ENCODE measurements at places on chromosomes 5 and 9. TPM values are rescaled to one million over a fixed set of nuclear protein-coding genes. Genes with fewer than 3 reads are reported as not detected.

MYMK gene
- not detected for total RNA-seq

DNA sequence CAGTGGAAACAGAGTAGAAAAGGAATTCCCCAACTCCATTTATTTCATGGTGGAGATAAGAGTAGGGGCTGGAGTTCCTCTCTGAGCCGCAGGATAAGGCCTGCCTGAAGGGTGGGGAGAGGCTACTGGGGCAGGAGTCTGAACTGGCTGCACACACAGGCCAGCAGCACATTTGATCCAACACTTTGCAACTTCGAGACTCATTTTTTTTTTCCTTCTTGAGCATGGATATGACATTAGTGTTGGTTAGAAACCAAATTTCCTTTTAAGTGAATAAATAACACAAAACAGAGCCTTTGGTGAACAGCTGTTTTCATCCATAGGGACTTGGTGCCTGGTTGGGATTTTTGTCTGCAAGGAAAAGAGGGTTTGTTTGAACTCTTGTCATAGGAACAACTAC lies 76.6 kb downstream of the RALGPS1 start:
- no peaks in the 10 kb centered on the region for H3K36me3 ChIP-seq
- peaks cover 38% of the 10 kb centered on the region for H3K27me3 ChIP-seq
- DNase-seq: no peak

ARL14EPL gene
- not detected for total RNA-seq

GRCh38 chr9:91391818-91392217 lies 30.1 kb upstream of the AUH start:
- H3K27me3 ChIP-seq: no peaks in the 10 kb centered on the region
- H3K36me3 ChIP-seq: no peaks in the 10 kb centered on the region
- H3K4me3 ChIP-seq: no peak overlapping the region
- H3K27ac ChIP-seq: no peak overlapping the region
- no peak for DNase-seq

GRCh38 chr9:88237479-88237961 lies 99.2 kb upstream of the SPATA31C2 start:
- H3K36me3 ChIP-seq: no peaks in the 10 kb centered on the region
- no peaks in the 10 kb centered on the region for H3K4me1 ChIP-seq
- no peak for DNase-seq
- H3K27me3 ChIP-seq: peaks cover 31% of the 10 kb centered on the region
- no peak overlapping the region for H3K4me3 ChIP-seq

KIF20A gene
- 0.56 TPM for total RNA-seq

FGD3 gene
- total RNA-seq: 188 TPM

- H3K4me1 ChIP-seq: peaks cover 69% of the 10 kb centered on the region
- no peaks in the 10 kb centered on the region for H3K36me3 ChIP-seq
- no peaks in the 10 kb centered on the region for H3K27me3 ChIP-seq
- no peak overlapping the region for H3K4me3 ChIP-seq
- H3K27ac ChIP-seq: no peak overlapping the region
- no peak for DNase-seq
Measured at GRCh38 chr5:142013734-142014521, 1.1 kb upstream of the GNPDA1 start.

DNA sequence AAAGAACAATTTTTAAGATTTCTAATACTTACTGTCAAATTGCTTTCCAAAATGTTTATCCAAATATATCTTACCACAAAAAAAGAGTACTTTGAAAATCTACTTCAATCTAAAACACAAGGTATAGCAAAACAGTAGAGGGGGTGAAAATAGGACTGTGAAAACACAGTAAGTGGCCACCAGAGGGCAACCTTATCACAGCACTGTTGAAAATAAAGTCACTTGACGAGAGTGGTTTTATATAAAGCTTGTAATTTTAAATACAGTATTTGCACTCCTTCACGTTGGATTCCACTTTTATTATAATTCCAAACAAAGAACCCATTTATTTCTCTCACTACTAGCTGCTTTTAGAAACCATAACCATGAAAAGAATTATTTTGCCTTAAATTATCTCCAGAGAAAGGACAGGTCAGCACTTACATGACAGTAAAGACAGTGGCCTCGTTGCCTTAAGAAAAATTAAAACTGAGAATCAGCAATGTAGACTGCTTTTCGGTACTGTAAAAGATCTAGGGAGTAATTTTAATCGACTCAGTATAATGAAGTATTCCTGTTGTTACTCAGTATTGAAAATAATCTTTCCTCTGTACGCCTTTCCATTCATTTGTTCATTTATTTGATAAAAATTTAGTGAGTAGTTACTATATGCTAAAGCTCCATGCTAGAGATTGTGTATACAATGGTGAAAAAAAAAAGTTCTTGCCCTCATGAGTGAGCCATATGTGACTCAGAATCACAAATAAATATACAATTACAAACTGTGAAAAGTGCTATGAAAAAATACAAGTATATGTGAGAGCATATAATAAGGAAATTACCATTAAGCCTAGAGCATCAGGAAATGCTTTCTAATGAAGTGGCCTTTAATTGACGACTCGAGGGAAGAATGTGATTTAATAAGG lies 40.0 kb upstream of the CDK5RAP2 start:
- peak; percentile 55 for DNase-seq
- H3K27me3 ChIP-seq: no peaks in the 10 kb centered on the region
- H3K4me1 ChIP-seq: no peaks in the 10 kb centered on the region
- peaks cover 8% of the 10 kb centered on the region for H3K36me3 ChIP-seq

DNA sequence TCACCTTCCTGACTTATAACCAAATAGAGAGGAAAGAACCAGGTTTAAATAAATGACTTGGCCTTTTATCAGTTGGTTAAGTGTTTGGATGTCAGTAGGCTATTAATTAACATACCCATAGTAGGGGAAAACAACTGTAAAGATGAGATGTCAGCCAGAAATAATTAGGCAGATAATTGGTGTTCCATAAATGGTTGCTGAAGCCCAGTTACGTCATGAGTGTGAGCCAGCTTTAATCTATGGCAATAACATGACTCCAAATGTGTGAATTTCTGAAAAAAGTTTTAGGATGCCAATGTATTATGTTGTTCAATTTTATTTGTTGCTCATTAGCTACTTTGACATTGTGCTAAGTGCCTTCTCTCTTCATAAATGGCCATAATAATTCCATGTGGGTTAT lies 180.5 kb downstream of the FBXL7 start:
- H3K27me3 ChIP-seq: no peaks in the 10 kb centered on the region
- no peaks in the 10 kb centered on the region for H3K4me1 ChIP-seq
- H3K27ac ChIP-seq: no peak overlapping the region

- no peak for DNase-seq
- no peak overlapping the region for H3K4me3 ChIP-seq
- no peaks in the 10 kb centered on the region for H3K27me3 ChIP-seq
- no peaks in the 10 kb centered on the region for H3K4me1 ChIP-seq
- no peak overlapping the region for H3K27ac ChIP-seq
Measured at GRCh38 chr5:38585816-38586215, 29.4 kb upstream of the LIFR start.

- H3K4me1 ChIP-seq: no peaks in the 10 kb centered on the region
- peaks cover 14% of the 10 kb centered on the region for H3K36me3 ChIP-seq
- H3K27ac ChIP-seq: no peak overlapping the region
- DNase-seq: no peak
- H3K27me3 ChIP-seq: no peaks in the 10 kb centered on the region
- H3K4me3 ChIP-seq: no peak overlapping the region
Measured at GRCh38 chr5:172952034-172952511, 7.2 kb upstream of the RPL26L1 start.

GABRA6 gene
- not detected for total RNA-seq
